Effector CD8-positive, alpha-beta T cell (primary cell): ENCODE measurements at places on chromosomes 6 and 20.
A peak's percentile ranks its signal among the peaks of the same experiment; 100 is the strongest.

DNA sequence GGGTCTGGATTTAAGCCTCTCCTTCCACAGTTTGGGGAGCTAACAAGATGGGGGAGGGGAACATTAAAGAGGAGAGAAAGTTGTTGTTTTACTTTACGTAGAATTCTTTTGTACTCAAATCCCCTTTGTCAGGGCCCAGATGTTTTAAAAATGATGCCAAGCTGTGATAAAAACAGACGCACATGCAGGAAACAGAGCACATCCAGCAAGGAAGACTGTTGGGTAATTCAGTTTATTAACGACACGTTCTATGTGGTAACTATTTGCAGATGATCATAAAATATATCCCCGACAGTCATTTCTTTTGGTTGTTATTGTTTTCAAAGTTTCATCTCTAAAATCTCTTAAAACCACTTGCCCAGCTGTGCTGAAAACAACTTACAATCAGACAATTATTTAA lies 307.0 kb upstream of the PRDM1 start:
- no peak for DNase-seq

GRCh38 chr6:156017838-156018237 lies 562.2 kb upstream of the NOX3 start:
- no peak for DNase-seq

- DNase-seq: no peak
These were observed 11.8 kb downstream of the HLA-B start for GRCh38 chr6:31345026-31345730.

GRCh38 chr6:13284646-13285045 lies 43.7 kb downstream of the TBC1D7 start:
- DNase-seq: no peak

- DNase-seq: peak; percentile 22
These were observed 24.7 kb upstream of the CCN6 start for GRCh38 chr6:112029045-112029822.

DNA sequence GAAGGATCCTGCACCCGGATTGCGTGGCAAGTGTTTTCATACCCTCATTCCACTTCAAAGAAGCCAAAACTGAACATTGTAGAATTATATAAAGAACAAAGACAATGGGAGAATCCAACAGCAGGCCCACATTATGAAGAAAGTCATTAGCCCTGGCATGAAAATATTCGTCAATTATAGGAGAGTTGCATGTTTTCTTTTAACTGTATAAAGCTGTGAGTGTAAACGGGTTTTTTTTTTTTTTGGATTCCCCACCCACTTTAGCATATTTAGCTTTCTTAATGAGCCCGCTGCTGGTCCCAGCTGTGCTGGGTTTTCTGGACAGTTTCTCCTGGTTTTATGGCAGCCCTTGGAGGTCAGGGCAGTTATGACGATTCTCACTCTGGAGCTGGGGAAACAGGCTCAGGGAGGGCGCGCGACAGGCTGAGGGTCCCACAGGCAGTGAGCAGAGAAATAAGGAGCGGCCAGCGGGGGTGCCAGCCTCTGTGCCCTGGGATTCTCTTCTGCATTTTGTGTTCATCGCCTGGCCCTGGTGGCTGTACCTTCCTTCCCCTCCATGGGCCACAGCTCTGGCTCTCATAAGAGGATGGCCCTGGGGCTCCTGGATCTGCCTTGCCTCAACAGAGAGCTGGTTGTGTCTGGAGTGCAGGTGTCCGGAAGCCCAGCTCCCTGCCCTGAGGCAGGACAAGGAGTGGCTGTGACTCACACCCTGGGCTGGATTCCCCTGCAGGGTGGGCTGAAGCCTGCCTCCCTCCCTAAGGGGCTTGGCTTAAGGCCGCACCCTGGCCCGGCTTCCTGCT lies 24.1 kb upstream of the SULF2 start:
- DNase-seq: no peak

DNA sequence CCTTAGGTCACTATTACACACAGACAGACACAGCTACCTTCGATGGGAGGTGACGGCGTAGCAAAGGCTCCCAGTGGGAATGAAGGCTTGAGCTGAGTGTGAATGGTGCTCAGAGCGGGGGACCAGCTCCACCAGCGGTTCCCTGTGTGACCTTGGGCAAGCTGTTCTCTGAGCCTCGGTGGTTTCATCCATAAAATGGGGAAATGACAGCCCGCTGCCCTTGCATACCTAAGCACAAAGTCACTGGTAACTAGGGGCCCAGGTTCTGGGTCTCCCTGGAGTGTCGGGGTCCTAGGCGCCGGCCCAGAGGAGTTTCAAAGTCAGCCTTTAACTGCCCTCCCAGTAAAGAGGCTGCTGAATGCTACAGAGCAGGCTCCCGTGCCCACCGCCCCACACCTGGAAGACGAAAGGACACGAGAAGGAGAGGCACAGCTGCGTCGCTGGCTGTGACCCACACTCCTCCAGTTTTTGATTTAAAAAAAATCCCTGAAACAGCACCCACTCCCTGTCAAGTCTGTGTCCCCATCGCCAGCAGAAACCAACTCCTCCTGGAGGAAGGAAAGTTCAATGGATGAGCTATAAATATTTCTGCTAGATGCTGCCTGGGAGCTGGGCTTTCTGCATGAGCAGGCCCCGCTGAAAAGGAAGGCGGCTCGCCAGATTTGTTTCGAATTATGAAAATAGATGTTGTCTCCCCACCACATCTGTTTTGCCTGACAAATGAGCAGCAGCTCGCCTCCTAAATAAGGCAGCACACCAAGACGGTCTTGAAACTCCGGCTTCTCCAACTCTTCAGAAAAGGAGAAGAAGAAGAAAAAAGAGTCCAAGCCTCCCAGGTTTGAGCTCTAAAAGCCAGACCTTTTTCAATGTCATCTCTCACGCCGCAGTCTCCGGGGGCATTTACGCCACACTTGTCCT lies 27.4 kb downstream of the PMEPA1 start:
- DNase-seq: no peak

DNA sequence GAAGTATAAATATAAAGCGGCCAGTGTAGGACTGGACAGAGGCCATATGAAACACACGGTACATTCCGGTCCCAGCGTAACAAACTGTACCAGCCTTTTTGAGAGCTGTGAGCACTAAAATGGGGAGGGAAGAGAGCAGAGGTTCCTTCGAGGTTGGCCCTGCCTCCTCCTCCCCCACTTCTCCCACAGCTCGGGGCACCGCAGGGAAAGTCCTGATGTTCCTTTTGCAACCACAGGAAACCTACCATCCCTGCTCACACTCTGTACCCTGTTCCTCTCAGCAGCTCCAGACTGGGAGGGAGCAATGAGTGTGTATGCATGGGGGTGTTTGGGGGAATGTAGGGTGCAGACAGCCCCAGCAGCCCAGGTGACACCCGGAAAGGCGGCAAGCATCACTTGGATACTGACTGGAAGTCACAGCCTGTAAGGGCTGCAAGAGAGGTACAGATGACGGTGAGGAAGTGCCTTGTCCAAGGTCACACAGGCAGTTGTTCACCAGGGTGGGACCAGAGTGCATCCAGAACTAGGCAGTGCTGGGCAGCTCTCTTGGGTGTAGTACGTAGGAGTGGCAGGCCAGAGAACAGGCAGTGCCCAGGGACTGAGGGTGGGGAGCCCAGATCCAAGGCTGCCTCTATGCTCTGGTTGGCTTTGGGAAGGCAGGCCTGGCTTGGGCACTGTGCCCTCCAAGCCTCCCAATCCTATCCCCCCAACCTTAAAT lies 11.0 kb upstream of the ARMC12 start:
- DNase-seq: no peak

DNA sequence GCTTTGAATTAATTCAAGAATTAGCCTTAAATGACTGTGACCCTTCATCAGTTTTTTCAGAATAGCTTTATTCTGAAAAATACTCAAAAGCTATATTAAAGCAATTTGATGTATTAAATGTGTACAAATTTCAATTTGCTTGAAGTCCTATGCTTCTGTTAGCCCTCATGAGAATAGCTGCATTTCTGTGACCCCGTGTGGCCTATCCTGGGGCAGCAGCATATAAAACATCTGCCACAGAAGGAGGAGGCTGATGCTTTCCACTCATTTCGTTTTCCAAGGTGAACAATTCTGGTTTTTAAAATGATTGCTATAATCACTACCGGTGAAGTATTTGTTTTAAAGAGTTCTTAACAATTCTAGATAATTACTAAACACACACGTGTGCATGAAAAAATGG lies 360.3 kb downstream of the BTBD9 start:
- no peak for DNase-seq

- no peak for DNase-seq
These were observed 43.8 kb upstream of the SYNDIG1 start for GRCh38 chr20:24425523-24426135.

DNA sequence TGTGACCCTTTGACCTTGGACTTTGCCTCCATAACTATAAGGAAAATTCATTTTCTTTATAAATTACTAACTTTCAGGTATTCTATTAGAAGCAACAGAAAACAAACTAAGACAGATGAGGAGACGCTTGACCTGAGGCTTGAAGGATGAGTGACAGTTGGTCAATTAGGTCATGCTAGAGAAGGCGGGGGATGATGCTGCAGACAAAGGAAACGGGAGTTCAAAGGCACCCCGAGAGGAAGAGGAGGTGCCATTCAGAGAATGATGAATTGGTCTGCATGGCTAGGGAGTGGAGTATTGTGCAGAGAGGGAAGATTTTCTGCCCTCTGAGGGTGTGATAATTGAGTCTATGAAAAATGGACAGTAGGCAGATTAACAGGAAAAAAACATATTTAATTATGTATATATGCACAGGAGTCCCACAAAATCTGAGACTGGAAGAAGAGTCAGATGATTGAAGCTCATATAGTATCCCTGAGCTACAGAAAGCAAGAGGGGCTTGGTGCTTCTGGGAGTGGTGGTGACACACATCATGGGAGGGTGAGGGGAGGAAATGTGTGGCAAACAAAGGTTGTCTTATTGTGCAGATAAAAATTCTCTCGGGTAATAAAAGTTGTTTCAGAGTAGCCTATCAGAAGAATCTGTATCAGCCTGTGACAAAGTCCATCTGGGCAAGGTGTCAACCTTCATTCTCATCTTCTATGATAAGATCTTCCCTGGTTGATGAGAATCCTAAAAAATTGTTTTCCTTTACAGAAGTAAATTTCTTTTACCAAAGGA lies 20.4 kb upstream of the FUCA2 start:
- no peak for DNase-seq

- no peak for DNase-seq
These were observed 68.8 kb downstream of the IBTK start for GRCh38 chr6:82178759-82179112.

GRCh38 chr20:57274299-57274698 lies 7.9 kb upstream of the BMP7 start:
- no peak for DNase-seq

DNA sequence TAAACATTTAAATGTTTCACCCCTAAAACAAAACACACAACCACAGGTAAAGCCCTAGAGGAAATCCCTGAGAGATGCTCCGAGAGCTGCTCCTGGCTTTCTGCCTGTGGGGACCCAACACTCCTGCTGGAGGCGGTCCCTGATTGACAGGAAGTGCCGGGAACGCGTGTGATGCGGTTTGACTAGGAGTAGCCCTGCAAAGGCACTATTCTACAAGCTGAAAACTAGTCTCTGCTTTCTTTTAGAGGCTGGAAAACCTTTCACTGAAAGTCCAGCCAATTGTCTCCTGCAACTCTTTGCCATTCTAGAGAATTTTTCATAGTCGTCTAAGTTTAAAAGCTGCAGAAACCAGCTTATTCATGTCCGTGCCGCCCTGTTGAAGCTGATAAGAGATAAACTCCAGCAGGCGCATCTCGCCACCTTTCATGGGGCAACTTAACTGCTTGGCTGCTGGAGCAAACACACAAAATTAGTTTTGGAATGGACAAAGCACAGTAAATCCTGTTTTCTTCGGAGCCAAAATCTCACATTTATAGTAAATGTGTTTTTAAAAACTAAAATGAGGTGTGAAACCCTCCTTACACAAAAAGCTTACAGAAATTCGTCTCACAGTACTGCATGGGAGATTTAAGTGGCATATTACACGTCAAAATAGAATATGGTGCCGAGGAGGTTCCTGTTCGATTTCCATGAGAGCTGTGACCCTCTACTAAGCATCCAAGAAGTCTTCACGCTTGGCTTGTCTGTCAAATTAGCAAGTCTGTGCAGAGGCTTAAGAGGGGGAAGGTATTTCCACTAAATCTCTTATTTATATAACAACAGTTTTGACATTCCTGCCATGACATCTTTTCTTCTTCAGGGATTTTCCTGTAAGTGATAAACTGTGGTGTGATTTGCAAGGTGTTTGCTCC lies 46.9 kb downstream of the DACT2 start:
- DNase-seq: no peak

DNA sequence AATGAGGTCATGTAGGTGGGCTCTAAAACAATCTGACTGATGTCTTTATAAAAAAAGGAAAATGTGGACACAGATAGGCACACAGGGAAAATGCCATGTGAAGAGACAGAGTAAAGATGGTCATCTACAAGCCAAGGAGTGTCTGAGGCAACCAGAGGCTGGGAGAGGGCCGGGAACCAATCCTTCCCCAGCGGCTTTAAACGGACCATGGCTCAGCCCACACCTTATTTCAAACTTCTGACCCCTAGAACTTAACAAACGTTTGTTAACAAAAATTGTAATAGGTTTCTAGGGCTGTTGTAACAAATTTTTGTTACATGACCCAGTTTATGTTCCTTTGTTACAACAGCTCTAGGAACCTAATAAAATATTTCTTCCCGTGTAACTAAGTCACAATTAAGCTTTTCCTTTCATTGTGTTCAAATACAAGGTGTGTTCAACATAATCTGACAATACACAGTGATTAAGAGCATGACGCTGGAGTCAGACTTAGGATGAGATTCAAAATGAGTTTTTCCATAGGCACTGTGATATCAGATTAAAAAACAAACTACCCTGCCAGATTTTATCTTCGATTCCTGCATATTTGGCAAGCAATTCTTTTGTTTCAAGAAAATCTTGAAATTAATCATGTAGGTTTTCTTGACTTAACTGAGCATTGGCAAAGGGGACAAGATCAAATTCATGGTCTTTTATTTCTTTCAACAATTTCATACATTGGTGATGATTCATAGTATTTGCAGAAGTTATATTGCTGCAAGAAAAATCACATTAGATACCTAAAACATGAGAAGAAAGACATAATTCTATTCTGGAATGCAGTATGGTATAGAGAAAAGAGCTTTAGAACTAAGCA lies 169.5 kb upstream of the RIPOR2 start:
- DNase-seq: no peak

- no peak for DNase-seq
These were observed 476.9 kb downstream of the KHDRBS2 start for GRCh38 chr6:61809004-61809595.

DNA sequence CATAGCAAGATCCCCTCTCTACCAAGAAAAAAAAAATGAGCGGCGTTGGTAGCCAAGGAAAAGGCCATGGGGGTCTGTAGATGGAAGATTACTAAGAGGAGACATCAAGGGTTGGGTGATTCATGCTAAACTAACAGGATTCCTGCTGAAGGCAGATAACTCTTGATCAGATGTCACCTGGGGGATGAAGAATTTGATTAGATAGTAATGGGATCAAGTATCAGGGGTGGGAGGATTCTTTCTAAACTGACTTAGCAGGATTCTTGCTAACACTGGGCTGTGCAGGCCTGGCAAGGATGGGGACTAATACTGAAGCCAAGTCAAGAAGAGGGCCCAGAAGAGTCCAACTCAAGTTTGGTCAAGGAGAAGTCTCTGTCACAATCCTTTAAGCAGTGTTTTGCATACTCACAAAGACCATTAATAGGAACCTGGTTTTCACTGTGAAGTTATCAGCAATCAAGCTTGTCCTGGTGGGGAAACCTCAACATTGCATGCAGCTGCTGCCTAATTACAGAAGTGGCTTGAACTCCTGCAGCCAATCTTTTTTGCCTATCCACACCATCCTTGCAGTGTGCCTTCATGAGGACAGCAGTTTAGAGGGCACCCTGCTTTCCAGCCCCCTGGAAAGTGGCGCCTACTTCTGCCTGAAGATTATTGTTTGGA lies 61.3 kb downstream of the ANKRD6 start:
- DNase-seq: no peak

- DNase-seq: no peak
These were observed 4.5 kb downstream of the TMEM63B start for GRCh38 chr6:44131892-44132291.
